Ecto neural progenitor cell (in vitro differentiated cells): ENCODE measurements at places on chromosomes 3 and 15.
A peak's percentile ranks its signal among the peaks of the same experiment; 100 is the strongest.

GRCh38 chr15:91534235-91534634 lies 319.3 kb upstream of the SLCO3A1 start:
- no peak for DNase-seq

DNA sequence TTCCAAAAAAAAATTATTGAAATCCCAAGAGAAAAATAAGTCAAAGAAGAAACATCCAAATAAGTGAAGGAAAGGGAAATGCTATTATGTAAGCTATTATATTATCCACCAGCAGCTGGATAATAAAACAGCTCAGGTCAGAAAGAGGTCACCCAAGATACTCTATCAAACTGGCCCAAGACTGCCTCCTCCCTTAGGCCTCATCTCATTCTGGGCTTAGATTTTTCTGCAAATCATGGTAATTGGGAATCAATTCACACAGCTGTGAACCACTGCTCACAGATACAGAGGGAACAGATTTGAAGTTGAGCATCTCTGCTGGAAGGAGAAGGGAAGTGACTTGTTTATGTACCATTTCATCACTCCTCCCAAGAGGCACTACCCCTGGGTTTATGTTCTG lies 294.6 kb upstream of the DPPA4 start:
- no peak for DNase-seq

DNA sequence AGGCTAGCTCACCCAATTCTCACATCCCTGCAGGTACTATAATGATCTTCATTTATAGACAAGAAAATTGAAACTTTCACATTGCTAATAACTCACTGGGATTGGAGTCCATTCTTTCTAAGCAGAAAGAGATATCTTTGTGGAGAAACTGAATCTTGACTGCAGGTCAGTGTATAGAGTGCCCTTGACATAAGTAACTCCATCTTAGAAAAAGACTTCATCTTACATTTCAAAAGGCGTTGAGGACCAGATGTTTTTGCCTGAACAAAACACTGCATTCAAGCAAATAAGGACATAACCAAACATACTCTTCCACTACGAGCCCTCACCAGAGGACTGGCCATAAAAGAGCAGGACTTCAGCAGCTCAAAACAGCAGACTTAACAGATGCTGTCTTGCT lies 6.8 kb upstream of the CCR3 start:
- DNase-seq = no peak

GRCh38 chr15:33737687-33738601 lies 230.4 kb upstream of the CHRM5 start:
- peak; percentile 72 for DNase-seq

DNA sequence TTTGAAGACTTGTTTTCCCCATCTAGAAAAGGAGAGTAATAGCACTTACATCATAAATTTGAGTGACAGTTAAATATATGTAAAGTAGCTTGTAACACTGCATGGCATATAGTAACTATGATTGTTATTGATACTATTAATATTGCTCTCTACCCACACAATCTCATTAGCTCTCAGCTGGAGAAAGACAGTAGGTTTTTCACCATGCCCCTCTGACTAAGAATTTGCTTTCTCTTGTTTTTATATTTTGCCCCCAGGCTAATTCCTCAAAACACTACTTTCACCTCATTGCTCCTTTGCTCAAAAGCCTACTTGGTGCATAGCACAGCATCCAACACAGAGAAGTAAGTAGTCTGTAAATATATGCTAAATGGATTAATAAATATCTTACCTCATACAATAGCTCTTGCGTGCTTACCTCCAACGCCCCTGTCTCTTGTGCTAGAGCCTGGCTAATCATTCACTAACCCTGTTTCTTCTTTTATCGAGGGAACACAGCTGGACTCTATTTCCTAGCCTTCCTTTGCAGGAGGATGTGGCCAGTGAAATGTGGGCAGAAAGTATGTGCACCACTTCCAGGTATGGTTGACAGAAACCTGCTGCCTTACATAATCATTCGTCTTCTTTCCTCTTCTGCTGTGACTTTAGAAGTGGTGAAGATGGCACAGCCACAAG lies 190.0 kb downstream of the PLCH1 start:
- no peak for DNase-seq

GRCh38 chr15:93451822-93452221 lies 362.8 kb upstream of the RGMA start:
- no peak for DNase-seq

- DNase-seq = peak; percentile 73
Measured at GRCh38 chr15:65862682-65863081, 6.6 kb upstream of the RAB11A start.

DNA sequence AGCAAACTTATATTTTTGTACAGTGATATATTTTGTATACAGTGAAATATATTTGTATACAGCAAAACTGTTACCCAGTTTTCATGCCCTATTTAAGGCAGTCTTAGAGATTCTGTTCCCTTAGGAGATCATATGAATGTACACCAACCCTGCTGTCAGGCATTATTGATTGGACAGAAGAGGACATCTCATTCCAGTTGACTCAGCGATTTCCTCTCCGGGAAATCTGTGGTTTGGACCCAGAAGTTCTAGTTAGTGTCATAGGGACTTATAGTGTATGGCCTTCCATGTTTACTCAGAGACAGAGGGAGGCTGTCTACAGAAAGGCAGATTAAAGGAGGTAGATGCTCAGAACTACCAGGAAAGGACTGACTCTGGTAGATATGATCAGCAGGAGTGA lies 318.8 kb upstream of the KCNMB2 start:
- DNase-seq = no peak

DNA sequence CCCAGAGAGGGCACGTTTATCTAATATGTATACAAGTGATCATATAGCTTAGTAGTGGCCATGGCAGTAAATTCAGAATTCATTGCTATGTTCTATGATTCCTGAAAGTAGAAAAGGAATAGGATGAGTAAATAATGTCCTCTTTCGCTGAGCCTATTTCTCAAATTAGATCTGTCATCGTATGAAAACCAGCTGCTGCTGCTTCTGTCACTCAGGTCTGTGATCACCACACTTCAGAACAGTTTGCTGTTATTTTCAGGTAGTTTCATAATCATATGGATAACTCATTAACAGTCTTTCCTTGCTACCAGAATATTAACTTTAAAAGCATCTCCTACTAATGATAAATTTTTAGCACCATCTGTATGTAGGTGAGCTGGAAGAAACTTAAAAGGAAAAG lies 289.1 kb upstream of the AZI2 start:
- no peak for DNase-seq

DNA sequence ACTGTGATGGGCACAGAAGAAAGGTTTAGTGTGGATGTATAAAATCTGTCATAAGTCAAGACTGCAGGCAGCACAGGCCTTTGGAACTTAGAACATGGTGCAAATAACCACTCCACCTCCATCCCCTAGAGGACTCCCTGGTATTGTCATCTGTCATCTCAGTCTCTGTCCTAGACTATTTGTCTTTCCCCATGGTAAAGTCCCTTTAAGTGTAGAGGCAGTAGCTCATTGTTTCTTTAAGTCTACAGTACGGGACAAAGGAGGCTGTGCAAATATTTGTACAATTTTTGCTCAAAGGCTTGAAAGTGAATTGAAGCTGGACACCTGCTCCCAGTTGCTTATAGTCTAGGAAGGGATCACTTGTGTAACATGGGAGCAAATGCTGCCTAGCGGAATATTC lies 3.2 kb upstream of the PXYLP1 start:
- DNase-seq = no peak

- no peak for DNase-seq
Measured at GRCh38 chr15:63374686-63375520, 6.7 kb downstream of the CA12 start.

- DNase-seq = no peak
Measured at GRCh38 chr15:29942548-29942947, 120.3 kb upstream of the TJP1 start.

- no peak for DNase-seq
Measured at GRCh38 chr3:11618904-11619303, 24.8 kb downstream of the VGLL4 start.

DNA sequence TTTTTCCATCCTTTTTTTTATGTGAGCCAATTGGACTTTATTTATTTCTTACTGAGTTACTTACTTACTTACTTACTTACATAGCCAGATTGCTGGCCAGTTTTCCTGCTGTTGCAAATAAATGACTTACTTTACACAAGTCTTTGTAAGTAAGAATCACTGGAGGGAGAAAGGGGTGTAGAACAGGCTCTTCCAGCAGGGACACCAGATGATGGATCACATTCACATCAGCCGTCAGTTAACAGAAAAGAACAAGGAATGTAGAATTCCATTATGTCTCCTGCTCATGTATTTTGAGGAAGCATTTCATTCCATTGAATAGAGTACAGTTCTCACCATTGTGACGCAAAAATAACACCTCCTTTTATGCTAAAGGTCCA lies 188.6 kb downstream of the FNDC3B start:
- DNase-seq = no peak

DNA sequence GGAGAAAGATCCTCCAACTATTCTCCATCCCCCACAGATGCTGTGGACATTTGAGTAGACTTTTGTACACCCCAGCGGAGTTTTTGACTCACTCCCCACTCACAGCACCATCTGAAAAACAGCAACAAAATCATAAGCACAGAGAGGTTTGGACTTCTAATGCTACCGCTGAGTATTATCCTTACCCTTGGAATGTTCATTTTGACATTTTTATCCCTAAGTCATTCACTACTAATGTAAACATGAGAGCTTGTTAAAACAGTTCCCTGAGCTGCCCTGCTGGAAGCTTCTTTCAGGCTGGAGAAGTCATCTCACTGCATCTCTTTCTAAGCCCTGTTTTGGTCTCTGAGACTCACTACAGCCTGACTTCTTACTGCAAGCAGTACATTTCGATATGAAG lies 1045.9 kb downstream of the MCTP2 start:
- no peak for DNase-seq
